ENCODE measurements at places on chromosomes 4 and X.

GRCh38 chr4:7740866-7741525 is 198.7 kb downstream of the AFAP1 start:
- DNase-seq, result no peak

DNA sequence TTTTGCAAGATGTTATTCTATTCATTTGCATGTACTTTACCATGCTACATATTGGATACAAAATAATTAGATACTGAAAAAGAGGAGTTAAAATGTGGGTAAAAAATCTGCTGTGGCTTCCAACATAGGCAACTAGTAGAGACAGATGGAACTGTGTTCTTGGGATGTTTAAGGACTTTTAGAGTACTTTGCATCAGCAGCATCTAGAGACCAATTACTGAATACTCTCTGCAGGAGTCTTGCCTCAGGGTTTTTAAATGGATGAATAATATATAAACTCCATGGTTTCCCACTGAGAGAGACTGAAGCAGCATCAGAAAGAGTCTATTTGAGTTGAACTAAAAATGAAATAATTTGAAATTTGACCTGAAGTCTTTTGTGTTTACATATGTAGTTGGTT is 676.7 kb downstream of the GALNTL6 start:
- DNase-seq, result no peak

DNA sequence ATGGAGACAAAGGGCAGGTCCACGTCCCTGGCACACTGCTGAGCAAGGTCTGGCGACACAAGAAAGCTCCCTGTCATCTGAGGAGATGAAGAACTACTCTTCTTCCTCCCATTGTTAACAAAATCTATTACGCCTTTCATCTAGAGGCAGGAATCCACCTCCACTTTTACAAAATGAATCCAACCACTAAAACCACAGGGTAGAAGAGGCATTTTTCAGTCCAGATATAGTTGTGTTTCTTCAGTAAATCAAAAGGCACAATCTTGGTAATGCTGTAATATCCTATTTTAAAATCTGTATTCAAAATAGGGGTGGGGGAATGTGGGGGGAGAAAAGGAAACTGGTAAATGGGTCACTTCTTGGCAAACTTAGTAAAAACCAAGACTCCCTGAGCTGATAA is 101.4 kb downstream of the CDS1 start:
- no peak for DNase-seq

DNA sequence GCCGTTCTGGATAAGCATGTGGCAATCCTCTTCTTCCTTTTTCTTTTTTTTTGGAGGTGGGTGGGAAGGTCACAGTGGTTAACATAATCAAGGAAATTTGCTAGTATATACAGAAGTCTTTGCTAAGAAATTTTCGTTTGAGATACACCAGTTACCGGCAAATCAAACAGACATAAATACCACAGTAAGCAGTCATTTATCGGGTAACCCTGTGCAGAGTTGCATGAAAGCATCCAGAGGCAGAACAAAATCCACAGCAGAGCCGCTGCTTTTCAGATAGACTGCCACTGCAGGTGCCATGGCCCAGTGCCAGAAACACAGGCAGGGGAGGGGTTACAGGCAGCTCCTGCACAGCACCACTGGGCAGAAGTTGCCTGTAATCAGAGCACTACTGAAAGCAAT is 179.1 kb upstream of the MAB21L2 start:
- no peak for DNase-seq

- DNase-seq, result no peak
Observed at GRCh38 chr4:74278490-74278889, 29.8 kb upstream of the EPGN start.
